Amniotic stem cell (primary cell): ENCODE measurements at places on chromosomes 5 and 9.

DNA sequence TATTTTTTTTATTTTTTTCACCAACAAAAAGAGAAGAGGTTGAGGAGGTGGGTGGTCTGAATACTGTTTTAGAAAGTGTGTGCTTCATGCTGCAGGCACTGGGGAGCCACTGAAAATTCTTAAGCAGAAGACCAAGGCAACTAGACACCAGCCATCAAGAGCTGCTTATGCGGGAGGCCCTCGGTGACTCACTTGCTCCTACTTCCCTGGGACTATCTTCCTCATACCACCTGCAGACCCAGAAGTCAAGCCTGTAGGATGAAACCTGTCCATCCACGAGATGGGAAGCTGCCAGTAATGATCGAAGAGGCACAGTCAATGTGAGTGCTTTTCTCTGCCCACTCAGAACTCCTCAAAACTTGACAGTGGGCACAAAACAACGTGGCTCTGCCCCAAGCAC is 125.8 kb upstream of the SLC44A1 start:
- no peak for DNase-seq

GRCh38 chr9:111805262-111805661 is 10.5 kb upstream of the SHOC1 start:
- no peak for DNase-seq

DNA sequence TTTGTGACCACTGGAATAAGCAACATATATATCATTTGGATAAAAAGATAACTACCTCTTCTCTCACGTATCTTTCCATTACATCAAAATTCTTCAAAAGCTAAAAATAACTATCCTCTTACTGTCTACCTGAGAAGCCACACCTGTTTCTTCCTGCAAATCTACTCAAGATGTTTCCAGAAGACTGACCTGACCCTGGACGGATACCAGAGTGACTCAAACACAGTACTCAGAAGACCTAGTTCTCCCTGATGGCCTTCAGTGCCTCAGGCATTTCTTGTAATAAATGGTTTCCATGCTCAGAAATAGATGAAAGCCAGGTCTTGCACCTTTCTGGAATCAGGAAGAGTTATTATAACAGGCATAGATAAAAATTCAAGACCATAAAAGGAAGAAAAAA is 245.9 kb upstream of the PIK3R1 start:
- DNase-seq, result no peak

DNA sequence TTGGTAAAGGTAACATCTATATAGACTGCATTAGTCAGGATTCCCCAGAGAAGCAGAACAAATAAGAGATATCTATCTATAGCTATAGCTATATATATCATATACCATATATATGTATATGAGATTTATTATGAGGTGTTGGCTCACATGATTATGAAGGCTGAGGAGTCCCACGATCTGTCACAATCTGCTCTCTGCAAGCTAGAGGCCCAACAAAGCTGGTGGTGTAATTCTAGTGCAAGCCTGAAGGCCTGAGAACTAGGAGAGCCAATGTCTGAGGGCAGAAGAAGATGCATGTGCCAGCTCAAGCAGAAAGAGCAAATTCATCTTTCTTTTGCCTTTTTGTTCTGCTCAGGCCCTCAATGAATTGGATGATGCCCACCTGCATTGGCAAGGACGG is 102.2 kb upstream of the PLPPR1 start:
- no peak for DNase-seq

DNA sequence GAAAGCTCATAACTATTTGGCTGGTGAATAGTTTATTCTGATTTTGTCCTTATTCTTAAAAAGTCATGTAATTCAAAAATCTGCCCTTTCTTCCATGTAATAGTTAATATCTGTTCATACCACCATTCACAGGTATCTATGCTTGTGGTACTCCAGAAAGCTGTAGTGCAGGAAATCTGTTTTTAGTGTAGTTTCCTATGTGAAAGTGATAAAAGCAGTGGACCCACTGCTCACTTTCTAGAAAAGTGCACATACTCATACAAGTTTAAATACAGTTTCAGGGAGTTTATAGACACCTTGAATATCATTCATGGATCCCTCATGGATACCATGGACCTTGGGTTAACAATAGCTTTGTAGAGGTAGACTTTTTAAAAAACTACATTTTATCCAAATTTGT is 20.2 kb downstream of the PBX3 start:
- DNase-seq, result no peak

DNA sequence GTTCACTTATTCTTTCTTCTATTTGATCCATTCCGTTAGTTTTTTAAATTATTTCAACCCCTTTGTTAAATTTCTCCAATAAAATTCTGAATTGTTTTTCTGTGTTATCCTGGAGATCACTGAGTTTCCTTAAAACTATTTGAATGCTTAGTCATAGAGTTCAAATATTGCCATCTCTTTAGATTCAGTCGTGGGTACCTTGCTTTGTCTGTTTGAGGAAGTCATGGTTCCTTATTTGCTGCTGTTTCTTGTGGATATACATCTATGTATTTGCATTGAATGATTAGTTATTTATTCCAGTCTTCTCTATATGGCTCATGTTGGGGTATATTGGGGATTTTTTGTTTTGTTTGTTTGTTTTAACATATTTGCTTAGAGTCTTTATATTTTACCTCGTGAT is 80.6 kb downstream of the HINT1 start:
- DNase-seq, result no peak

- DNase-seq, result no peak
These were observed 510.9 kb downstream of the ZNF608 start for GRCh38 chr5:124235576-124235975.

DNA sequence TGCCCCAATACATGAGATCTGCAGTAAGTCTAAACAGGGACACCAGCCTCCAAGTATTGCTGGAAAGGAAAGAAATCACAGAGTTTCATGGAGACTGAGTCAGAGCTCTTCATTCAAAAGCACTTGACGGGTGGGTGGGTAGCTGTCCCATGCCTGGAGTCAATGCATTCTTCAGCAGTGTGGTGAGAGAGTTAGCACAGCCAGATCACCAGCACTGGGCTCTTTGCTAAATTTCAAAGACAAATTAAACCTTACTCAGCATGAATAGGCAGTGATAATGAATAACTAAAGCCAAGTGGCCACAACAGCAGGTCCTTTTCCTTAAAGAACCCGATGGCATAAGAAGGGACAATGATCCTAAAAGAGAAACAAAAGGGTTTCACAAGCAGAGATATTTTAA is 192.4 kb downstream of the ACTL7B start:
- no peak for DNase-seq

GRCh38 chr5:65066387-65067146 is 297.8 kb downstream of the CWC27 start:
- no peak for DNase-seq

DNA sequence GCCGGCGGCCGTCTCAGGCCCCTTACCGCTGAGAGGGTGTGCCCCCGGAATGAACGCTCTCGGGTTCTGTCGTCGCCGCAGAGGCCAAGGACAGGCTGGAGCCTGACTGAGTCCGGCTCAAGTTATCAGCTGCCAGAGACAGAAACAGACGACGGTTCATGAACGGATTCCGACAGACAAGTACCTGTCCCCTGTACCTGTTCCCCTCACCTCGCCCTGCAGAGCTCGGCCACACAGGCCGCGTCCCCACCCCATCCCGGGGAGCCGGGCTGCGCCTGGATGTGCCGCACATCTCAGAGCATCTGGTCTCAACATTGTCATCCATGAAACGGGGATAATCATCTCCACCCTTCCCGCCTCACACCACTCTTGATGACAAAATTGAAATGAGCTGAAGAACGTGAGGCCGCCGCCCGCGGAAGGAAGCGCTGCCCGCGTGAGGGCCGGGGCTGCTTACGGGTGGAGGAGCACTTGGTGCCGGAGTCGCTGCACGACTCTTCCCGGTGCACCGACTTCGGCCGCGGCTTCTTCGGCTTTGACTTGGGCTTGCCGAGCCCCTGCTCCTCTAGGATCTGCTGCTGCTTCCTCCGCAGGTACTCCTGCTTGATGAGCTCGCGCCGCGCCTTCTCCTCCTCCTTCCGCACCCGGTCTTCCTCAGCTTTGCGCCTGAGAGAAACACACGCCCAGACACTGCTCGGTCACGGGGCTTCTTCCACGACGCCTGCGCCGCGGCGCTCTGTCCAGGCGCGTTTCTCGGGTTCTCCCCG is 89.2 kb downstream of the CAMSAP1 start:
- no peak for DNase-seq

DNA sequence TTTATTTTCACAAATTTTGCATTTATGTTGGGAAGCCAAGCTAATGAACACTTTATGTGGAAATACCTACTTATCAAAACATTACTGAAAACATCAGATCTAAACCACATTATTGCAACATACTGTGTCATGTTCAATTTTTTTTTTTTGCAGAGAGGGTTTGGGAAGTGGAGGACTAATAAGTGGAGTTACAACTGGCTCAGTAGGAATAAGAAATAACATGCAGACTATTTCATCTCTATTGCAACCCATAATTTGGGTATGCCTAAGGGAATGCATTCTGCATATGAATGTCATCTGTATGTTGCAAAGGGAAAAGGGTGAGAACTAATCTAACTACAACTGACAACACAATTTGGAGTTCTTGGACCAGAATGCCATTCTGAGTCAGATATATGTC is 41.8 kb downstream of the APC start:
- no peak for DNase-seq

GRCh38 chr5:176671399-176671798 is 24.1 kb downstream of the TSPAN17 start:
- no peak for DNase-seq

DNA sequence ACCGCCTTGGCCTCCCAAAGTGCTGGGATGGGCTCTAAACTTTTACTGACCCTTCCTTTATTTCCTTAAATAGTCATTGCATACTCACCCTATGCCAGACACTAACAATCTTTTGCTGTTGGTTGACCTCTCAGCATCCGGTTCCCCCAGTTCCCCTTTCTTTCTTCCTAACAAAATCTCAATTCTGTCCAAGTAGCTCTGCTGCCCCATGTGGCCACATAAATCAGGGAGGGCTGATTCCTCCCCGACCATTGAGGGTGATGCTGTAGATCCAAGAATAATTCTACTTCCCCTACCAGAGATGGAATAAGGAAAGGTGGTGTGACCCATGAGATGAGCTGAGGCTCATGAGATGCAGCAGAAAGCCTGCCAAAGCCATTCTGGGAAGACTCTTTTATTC is 315.3 kb upstream of the MSX2 start:
- no peak for DNase-seq

DNA sequence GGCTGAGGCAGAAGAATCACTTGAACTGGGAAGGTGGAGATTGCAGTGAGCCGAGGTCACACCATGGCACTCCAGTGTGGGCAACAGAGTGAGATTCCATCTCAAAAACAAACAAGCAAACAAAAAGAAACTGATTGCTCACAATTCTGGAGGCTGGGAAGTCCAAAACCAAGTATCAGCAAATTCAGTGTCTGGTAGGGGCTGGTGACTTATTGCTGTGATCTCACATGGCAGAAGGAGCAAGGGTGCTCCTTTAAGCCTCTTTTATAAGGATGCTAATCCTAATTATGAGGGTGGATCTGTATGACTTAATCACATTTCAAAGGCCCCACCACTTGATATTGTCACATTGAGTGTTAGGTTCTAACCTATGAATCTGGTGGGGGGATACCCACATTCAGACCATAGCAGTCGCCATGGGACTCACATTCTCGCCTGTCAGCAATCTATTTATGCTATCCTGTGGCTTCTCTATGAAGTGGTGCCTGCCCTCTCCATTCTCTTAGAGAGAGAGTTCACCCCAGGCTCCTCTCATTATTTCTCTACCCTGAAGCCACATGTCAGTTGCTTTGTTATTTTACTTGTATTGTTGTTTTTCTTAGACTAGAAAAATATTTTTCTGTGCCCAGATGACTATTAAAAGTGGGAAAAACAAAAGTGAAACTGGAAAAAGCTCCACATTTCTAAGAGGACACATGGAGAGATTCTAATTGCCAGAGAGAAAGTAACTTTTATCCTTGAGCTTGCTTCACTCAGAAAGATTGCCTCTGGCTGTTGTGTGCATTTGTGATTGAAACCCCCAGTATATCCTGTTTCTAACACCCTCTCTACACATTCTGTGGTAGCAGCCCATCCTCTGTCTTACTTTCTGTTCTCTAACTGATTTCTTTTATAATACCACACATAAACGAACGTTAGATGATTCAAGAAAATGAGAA is 18.8 kb upstream of the PRLR start:
- no peak for DNase-seq

DNA sequence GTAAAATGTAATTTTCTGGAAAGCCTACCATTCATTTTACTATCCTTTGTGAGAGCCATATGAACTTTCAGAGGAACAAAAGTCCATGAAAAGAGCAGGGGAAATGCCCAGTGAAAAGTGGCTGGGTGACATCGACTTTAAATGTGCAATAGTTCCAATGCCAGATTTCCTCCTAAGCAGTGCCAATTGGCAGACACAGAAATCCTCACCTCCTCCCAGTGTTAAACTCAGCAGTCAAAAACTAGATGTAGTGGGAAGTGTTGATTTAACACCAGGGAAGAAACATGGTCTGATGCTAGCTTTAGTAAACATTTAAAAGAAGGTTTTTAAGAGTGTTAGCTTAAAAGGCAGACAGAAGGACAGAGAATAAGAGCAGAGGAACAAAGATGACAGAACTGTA is 2055.2 kb downstream of the MAT2B start:
- DNase-seq, result no peak

- no peak for DNase-seq
These were observed 29.2 kb upstream of the JAK2 start for GRCh38 chr9:4955836-4956235.

DNA sequence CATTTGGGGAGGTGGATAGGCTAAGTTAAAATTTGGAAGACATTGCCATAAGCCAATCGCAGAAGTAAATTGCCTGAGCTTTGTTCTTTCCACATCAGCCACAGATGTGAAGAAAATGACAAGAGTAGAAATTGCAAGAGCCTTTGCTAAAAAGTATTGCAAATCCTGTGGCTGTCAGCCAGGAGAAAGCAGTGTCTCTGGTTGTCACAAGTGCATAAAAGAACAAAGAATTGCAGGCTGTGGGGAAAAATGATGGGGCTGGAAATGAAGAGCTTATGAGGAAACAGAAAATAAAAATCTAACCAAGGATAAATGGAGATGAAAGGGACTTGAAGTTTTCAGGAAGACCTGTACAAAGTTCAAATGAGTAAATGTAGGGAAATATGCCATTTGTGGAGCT is 344.8 kb downstream of the CSNK1G3 start:
- no peak for DNase-seq

- no peak for DNase-seq
These were observed 23.4 kb downstream of the WWC1 start for GRCh38 chr5:168314735-168315411.

GRCh38 chr5:167694325-167695147 is 596.9 kb upstream of the WWC1 start:
- DNase-seq, result no peak

DNA sequence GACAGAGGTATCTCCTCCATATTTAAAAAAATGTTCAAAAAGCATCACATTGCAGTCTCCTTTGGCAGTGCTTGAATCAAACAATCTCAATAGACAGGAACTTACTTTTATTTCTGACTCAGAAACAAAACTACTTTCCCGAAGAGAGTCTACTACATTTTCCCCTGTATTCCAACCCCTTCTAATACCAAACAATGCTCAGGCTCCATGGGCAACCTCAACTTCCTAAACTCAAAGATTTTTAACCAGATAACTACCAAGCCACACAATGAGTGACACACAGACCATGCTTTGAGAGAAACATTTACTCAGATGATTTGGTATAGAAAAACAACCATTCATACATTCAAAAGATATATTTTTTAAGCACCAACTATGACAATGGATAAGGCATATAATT is 70.5 kb downstream of the APBA1 start:
- no peak for DNase-seq

GRCh38 chr9:99582814-99583213 is 238.9 kb upstream of the NR4A3 start:
- DNase-seq, result no peak

- DNase-seq, result no peak
These were observed 166.3 kb upstream of the ZNF608 start for GRCh38 chr5:124912638-124913328.
